CD4-positive, alpha-beta T cell treated with Interleukin-21 for 1 hour (primary cell): ENCODE measurements at places on chromosomes 1 and 21.
A peak's percentile ranks its signal among the peaks of the same experiment; 100 is the strongest.

GRCh38 chr1:45608175-45609156 is 15.4 kb downstream of the CCDC17 start:
- DNase-seq, result no peak

GRCh38 chr1:38231941-38232340 is 185.3 kb upstream of the POU3F1 start:
- no peak for DNase-seq

- DNase-seq, result no peak
These were observed 27.5 kb downstream of the LRRC71 start for GRCh38 chr1:156947818-156948525.

GRCh38 chr1:228453022-228453560 is 34.1 kb upstream of the RNF187 start:
- no peak for DNase-seq

GRCh38 chr1:40439247-40439646 is 11.0 kb upstream of the ZFP69B start:
- no peak for DNase-seq

DNA sequence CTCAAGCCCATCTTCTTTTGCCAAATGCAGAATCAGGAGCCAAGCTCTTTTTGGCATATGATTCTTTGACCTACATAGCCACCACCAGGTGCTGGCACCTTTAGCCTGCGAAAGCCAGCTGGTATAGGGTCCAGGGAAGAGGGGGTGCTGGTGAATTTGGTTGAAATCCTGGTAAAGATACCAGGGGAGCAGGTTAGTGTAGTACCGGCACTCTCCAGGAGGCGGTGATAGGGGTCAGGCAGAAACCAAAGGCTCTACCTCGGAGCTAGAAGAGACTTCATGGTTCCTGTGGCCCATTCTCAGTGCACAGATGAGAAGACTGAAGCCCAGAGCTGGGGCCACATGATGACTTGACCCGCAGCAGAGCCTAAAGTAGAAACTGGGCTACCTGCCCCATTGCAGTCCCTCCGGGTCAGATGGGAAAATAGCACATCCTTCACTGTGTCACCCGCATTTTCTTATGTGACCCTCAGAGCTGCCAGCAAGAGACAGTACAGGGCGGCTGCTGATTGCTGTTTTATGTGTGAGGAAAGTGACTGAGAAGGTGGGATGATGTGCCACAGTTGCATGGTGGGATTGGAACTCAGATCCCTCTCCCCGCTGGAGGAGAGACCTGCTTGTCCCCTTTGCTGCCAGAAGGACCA is 36.0 kb upstream of the IL19 start:
- DNase-seq, result peak; percentile 75

DNA sequence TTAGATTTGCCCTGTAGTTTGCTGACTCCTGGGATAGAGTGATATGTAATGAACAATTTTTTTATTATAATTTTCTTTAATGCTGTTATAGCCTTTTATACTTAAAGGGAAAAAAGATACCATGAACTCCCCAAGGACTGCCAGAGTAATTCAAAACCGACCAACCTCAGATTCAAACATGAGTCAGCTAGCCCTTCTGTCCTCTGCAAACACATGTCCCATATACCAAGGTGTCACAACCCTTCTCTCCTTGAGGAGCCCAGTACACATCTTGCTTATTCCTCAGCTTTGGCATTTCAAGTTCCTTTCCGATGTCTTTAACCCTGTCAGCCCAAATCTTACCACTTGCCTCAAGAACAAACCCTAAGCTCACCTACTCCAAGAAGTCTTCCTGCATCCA is 184.9 kb downstream of the KCNH1 start:
- no peak for DNase-seq

GRCh38 chr1:226618380-226618779 is 69.8 kb downstream of the STUM start:
- DNase-seq, result no peak

GRCh38 chr1:14769486-14770274 is 171.2 kb downstream of the KAZN start:
- DNase-seq, result no peak

- no peak for DNase-seq
These were observed 39.6 kb upstream of the GPR52 start for GRCh38 chr1:174408146-174408545.

DNA sequence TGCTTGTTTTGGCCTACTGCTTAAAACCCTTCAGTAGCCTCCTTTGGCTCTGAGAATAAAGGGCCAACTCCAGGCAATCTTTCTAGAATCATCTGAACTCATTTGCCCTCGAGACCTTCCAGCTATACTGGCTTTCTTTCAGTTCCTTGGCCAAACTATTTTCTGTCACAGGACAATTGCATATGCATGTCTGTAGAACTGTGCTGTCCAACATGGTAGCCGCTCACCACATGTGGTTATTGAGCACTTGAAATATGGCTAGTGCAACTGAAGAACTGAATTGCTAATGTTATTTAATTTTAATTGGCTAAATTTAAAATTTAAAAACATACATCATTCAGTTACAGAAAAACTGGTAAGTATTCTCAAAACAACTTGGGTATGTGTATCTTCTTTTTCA is 14.3 kb upstream of the GNL2 start:
- no peak for DNase-seq

GRCh38 chr1:208216062-208216461 is 28.1 kb downstream of the PLXNA2 start:
- no peak for DNase-seq

DNA sequence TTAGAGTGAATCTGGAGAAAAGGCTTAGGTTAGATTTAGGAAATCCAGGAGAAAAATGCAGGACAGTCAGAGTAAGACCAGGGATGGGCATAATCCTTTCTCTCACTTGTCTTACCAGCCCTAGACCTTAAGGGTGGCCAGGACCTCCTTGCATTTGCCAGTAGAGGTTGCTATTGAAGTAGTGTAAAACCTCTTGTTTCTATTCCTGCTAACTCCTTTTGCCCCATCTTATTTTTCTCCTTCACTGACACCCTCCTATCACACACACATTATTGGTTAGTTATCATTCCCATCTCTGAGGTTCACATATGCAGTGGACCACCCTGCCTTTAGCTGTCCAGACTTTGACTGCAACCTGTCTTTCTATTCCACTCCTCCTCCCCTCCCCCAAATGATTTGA is 75.0 kb upstream of the MACF1 start:
- no peak for DNase-seq

GRCh38 chr1:196193896-196194559 is 414.2 kb downstream of the KCNT2 start:
- no peak for DNase-seq

- DNase-seq, result peak; percentile 47
These were observed 5.1 kb downstream of the CLCNKB start for GRCh38 chr1:16048573-16049189.

DNA sequence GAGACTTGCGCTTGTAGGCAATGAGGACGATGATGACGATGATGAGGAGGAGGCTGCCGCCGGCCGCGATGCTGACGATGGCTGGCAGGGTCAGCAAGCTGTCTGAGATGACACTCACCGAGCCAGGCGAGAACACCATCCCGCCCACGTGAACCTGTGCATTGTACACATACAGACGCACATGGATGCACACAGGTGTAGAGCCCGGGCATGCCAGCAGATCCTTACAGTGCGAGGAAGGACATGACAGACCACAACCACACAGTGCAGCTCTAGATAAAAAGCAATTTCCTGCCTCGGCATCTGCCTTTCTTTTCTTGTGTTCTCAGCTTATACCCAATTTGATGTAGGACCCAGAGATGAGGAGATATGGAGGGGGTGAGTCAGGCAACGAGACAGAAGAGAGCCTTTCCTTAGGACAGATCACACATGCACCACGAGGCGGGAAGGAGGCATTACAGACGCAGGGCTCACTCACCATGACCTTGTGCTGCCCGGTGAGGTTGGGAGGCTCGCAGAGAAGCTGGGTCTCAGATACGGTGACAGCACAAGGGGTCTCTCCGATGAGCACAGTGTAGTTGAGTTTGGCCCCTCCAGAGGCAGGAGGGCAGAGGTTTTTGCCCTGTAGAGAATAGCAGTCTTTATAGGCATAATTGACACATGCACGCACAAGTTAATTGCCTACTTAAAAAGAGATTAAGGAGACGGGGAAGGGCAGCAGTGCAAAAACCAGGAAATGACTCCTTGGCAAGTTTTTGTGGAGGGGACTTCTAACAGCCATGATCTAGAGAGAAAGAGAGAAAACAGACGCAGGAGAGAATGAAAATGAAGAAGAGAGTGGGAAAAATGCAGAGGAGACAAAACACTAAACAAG is 133.9 kb upstream of the CD34 start:
- no peak for DNase-seq

DNA sequence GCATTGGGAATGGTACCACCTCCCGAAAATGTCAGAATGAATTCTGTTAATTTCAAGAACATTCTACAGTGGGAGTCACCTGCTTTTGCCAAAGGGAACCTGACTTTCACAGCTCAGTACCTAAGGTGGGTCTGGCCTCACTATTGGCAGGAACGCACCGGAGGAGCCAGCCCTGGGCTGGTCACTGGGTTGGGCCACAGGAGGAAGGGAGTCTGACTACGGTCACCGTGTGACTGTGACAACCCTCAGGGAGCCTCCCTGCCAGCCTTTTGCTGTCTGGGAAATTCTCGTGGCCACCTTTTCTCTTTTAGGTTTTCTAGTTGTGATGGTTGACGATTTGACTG is 2.2 kb downstream of the IL10RB start:
- DNase-seq, result no peak

- no peak for DNase-seq
These were observed 7.0 kb downstream of the NPHP4 start for GRCh38 chr1:5985250-5985649.

- no peak for DNase-seq
These were observed 23.6 kb upstream of the MAB21L3 start for GRCh38 chr1:116087628-116088027.
